ENCODE measurements at places on chromosomes 11 and 22.
A peak's percentile ranks its signal among the peaks of the same experiment; 100 is the strongest.

- DNase-seq = no peak
Measured at GRCh38 chr11:64058494-64058893, 22.8 kb downstream of the FLRT1 start.

DNA sequence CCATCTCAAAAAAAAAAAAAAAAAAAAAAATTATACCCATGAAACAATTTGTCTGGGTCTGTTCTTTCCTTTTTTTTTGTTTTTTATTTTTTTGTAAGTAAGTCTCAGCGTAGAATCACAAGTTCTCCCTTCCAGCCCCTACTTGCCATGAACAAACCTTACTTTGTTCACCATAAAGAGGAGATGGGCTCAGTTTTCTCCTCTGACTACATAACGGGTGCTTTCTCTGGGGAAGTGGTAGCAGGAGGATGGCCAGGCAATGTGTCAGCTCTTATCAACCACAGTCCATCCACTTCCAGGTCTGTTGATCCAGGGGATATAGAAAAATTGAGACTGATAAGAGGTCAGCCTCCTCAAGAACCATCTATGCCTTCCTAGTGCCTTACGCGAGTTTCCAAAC, 11.0 kb downstream of the ASCC2 start:
- no peak for DNase-seq

GRCh38 chr22:46726066-46726985, 11.7 kb downstream of the CERK start:
- DNase-seq = peak; percentile 29

DNA sequence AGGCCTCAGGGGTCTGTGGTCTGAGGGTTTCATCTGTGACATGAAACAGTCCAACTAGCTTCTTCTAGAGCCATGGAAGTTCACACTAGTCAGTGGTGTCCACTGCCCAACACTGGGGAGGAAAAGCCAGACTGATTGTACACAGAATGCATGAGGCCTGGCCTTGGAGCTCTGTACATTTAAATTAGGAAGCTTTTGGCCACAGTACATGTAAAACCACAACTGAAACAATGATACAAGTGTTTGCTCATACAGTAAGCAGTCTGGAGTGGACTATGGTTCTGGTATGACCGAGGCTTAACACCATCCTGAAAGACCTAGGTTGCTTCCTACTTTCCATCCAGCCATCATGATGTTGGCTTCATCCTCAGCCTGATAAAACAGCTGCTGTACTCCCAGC, 73.8 kb upstream of the SESN3 start:
- no peak for DNase-seq

DNA sequence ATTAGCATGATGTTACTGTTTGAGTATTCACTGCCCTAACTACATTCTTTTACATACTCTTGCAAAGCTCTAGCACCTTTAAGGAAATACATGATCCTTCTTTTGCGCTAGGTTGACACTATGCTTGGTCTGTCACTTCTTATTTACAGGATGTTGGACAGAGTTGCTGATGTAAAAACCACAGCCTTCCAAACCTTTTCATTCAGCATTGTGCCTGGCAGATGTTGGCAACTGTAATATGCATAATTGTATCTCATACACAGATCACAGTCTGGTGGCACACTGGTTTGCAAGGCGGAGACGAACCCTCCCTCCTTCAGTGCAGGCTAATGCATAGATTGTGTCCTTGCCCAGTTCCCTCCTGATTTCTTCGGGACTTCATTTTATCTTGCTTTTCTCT, 224.1 kb downstream of the SNX19 start:
- no peak for DNase-seq

GRCh38 chr11:1573077-1573902, 1.2 kb upstream of the DUSP8 start:
- no peak for DNase-seq

DNA sequence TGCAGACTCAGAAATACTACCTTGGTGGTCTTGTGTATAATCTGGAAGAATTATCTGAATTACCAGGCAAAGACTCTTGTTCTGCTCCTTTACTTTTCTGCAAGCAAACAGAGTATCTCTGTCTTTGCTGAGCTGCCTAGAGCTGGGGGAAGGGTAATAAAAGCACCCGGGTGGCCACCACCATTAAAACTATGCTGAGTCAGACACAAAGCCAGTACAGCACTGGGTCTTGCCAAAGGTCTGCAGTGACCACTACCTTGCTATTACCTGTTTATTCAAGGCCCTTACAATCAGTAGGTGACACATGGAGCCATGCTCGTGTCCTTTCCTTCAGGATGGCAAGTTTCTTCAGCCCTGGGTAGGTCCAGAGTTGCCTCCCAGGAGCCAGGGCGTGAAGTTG, 420.6 kb upstream of the CNTN5 start:
- no peak for DNase-seq

DNA sequence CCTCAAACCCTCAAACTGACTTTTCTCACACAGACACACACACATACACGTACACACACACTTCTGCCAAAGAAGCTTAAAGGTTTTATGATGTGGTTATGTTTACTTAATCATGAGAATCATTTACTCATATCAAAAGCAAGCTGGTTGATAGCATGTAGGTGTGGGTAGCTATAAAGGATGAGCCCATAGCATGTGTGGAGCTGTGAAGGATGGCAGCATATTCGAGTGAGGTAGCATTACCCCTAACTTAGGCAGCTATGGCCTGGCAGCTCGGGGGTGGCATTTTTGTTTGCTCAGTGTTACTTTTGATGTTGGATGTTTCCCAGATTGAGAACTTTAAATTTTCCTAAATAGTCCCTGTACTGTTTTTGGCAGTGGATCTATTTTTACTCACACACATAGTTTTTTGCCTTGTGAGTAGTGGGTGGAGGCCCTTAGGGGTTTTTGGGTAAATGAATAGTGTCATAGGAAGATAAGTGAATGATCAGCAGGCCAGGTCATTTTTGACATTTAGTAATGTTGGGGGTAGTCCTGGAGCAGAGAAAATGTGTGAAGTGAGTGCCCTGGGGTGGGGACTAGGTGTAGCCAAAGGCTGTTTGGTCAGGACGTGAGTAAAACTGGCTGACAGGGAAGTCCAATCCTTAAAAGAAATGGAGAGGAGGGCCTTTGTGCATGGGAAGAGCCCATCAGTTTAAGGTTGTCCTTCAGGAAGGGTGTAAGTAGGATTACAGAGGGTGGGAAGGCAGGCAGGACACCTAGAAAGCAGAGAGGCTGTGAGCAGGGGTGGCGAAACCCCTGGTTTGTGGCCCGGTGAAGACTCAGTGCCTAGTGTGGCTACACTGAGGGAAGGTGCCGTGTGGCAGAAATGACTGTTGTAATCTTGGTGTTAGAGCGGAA, 7.1 kb downstream of the YWHAH start:
- DNase-seq = no peak

GRCh38 chr11:80424012-80424695, 983.3 kb upstream of the TENM4 start:
- DNase-seq = no peak

- no peak for DNase-seq
Measured at GRCh38 chr11:10021563-10021962, 272.5 kb downstream of the SBF2 start.

GRCh38 chr22:19149047-19149883, 827 bp downstream of the GSC2 start:
- peak; percentile 12 for DNase-seq

DNA sequence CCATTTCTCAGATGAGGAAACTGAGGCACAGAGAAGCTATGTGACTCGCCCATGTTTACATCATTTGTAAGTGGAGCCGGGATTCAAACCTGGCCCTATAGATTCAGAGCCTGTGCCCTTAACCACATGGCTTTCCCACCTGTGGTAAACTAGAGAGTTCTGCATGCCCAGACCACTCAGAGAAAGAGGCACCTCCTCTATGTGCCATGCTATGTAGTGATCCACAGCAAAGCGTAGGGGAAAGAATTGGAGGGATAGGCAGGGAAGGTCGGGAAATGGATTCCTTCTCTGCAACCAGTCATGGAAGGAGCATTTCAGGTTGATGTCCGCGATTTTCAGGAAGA, 15.4 kb upstream of the POU2AF2 start:
- no peak for DNase-seq

- peak; percentile 68 for DNase-seq
Measured at GRCh38 chr22:46104170-46104880, 46.0 kb upstream of the PPARA start.

DNA sequence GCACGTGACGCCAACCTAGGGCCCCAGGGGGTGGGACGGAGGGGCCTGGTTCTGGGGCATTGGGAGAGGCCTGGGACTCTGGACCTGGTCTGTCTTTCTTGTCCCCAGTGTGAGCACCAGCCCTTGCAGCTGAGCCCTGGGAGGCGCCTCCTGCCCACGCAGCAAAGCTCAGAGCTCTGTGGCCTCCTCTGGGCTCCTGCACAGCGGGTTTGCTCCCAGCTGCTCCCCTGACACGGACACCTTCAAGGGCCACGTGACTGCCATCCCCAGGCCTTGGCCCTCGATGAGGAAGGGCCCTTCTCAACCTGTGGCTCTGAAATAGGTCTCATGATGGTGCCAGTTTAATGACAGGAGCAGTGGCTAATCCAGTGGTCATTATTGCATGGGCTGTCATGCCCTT, 31.5 kb upstream of the CCDC188 start:
- no peak for DNase-seq

DNA sequence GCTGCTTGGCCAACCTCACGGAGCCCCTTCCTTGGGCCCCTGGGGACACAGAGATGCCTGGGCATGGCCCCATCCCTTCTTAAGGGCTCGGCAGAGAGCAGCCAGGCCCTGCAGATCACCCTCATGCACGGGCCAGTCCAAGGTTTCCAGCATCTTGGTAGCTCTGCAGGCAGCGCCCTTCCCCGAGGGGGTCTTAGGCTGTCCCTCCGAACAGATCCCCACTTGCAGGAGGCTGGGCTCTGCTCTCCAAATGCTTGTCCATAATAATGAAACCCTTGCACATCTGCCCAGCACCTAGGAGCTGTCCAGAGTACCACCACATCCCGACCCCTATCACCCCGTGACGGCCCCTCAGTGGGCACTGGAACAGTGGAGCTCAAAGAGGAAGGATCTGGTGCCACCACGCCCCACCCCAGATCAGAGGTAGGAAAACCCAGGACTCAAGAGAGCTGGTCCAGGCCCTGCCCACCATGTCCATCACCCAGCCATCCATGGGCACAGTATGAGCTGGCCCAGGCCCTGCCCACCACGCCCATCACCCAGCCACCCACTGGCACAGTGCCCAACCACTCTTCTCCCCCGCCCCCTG, 92.5 kb upstream of the PRR5 start:
- DNase-seq = no peak

GRCh38 chr11:73404048-73404447, 27.8 kb downstream of the RELT start:
- DNase-seq = peak; percentile 53

DNA sequence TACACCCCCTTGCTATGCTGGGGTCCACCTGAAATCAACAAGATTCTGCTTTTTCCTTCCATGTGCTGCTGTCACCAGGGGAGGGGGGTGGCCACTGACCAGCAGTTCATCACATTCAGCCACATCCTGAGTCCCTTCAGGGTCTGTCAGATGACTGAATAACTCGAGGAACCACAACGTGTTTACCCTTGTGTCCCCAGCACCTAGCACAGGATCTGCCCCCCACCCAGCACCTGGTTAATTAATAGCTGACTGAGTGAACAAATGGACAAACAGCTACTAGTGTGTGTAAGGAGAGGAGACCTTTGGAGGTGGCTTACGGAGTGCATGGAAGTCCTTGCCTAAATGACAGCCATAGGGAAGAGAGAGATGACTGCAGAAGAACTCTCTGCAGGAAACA, 119.5 kb upstream of the NCAM1 start:
- DNase-seq = no peak

- DNase-seq = no peak
Measured at GRCh38 chr11:121240650-121241303, 51.8 kb upstream of the SC5D start.

DNA sequence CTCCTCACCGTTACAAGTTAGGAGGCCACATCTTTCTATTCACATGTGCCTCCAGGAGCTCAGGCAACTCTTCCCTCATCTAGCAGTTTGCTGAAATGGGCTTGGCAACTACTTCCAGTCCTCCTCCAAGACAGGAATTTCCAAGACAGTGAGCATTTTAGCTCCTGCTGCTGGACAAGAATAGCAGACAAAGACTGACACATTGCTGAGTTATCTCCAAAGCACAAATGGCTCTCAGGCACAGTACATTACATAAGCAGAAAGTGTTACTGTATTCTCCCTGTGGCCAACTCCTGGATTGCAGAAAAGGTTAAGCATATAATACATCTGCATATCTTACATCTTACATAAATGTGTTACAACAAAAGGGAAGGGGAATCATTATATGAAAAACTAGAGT, 83.2 kb upstream of the POU2AF2 start:
- no peak for DNase-seq

GRCh38 chr11:68509066-68509465, 48.5 kb downstream of the PPP6R3 start:
- DNase-seq = peak; percentile 73

GRCh38 chr11:24543771-24544170, 46.9 kb downstream of the LUZP2 start:
- no peak for DNase-seq

- DNase-seq = peak; percentile 43
Measured at GRCh38 chr11:48169717-48170116, 46.9 kb upstream of the OR4B1 start.

GRCh38 chr11:130408901-130409300, 19.5 kb downstream of the ADAMTS8 start:
- DNase-seq = no peak

DNA sequence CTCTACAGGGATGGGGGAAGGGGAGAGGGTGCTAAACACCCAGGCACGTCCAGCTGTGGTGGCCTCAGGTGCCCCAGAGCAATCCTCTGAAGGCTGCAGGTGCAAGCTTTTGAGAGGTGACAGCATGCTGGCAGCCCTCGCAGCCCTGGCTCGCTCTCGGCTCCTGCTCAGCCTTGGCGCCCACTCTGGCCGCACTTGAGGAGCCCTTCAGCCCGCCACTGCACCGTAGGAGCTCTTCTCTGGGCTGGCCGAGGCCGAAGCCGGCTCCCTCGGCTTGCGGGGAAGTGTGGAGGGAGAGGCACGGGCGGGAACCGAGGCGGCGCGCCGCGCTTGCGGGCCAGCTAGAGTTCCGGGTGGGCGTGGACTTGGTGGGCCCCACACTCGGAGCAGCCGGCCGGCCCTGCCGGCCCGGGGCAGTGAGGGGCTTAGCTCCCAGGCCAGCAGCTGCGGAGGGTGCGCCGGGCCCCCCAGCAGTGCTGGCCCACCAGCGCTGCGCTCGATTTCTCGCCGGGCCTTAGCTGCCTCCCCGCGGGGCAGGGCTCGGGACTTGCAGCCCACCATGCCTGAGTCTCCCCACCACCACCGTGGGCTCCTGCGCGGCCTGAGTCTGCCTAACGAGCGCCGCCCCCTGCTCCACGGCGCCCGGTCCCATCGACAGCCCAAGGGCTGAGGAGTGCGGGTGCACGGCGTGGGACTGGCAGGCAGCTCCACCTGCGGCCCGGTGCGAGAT, 112.1 kb downstream of the TRIM29 start:
- no peak for DNase-seq

DNA sequence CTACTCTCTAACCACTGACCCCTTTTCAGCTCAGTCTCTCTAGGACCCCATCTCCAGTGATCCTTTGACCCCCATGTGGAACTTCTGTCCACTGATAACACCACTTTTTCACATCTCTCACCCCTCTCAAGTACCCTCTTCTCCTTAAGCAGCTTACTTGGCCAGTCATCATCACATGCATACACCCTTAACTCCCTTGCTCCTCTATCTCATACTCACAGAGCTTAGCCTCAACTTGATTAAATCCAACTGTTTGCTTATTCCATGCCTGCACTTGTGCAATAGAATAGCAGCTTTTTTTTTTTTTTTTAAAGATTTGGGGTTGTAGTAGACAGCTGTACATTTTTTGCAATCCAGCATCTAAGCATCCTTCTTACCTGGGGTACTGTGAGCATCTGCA, 22.2 kb downstream of the AQP11 start:
- DNase-seq = no peak
